T-helper 17 cell (primary cell): ENCODE measurements at places on chromosomes 5 and 9. TPM values are rescaled to one million over a fixed set of nuclear protein-coding genes. Genes with fewer than 3 reads are reported as not detected.

DNA sequence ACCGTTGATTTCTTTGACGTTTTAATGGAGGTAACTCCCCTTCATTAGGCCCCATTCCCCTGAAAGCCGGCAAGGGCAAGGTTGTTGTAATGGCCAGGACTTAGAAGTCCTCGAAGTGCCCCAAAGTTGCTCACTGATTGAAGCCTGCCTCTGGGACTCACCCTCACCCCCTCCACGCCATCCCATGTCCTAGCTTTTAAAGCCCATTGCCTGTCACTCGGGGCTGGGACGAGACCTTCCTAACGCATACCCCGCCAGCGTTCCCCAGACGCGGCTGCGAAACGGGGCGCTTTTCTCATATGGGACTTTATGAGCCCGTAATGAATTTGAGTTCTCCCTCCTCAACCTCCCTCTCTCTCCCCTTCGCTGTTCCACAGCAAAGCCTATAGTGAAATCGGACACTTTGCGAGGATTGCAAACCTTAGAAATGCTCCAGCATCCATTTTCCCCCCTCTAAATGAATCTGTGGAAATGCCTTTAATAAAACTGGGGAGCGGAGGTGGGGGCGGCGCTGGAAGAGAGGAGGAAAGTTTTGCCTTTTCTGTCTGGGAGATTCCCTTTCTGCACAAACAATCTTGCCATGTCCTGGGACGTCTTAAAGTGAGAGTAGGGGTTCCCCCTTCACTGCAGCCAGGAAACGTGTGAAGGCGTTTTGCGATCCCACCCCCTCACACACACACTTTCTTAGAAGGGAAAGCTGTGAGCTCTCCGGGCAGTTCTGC, 1.5 kb downstream of the PAPPA start:
- DNase-seq: no peak

DNA sequence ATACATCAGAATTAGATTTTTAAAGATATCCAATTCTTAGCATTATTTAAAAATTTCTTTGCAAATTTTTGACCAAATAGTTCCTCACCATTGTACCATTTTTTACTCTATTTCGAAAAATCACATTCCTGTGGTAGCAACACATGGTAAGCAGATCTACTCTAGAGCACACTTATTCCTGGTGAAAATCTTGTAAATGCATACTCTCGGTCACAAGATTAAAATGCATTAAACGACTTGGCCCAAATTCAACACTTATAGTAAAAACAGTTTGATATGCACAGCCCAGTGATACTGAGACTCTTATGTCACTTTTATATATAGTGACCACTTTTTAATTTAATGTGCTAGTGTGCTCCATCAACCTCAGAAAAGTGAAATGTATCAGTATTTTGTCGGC, 208.8 kb upstream of the TARS1 start:
- DNase-seq: no peak

DNA sequence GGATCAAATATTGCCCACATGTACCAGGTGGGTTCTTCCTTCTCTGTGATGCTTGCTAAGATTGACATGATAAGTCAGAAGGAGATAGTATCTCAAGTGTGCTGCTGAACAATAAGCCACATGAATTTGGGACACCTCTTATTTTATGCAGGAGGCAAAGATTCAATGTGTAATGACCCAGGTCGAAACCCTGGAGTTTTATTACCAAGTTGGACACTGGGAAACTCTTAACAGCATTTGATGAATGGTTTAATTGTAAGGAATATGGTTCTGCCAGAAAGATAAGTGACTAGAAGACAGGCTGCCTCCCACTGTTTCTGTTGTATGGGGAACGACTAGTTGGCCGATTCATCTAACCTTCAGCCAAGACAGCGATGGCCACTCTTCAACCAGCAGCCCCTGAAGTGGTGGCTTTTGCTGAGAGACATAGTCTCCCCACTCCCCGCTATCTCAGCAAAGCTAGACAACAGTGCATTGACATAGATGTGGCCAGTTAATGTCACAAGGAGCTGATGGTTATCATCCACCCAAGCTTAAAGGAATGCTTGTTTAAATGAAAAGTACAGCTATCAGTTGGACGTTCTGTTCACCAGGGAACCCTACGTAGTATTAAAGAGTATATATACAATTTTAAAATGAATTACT, 407.7 kb downstream of the KDM4C start:
- no peak for DNase-seq

DNA sequence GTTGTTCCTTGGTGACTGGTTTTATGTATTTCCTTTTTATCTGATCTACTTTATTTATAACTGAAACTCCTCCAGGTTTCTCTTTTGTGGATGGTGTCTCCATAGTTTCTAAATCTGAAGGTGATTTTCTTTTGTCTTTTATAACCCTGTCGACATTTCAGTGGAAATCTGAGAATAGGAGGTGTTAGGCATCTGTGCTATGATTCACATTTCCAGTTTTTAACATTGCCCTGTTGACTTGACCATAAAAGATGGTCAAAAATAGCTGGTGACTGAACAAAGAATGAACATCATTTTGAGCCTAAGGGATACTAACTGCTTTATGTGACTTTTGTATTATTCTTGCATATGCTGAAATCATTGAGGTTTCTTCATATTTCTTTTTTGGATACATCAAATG, 190.5 kb downstream of the PCSK1 start:
- DNase-seq: no peak

GRCh38 chr5:129399069-129399468, 61.0 kb upstream of the ADAMTS19 start:
- no peak for DNase-seq

Gene GARIN3
- total RNA-seq: not detected
